ENCODE measurements at places on chromosomes 16 and 17.

GRCh38 chr16:24013864-24014645 is 178.3 kb downstream of the PRKCB start:
- peak; percentile 91 for DNase-seq

DNA sequence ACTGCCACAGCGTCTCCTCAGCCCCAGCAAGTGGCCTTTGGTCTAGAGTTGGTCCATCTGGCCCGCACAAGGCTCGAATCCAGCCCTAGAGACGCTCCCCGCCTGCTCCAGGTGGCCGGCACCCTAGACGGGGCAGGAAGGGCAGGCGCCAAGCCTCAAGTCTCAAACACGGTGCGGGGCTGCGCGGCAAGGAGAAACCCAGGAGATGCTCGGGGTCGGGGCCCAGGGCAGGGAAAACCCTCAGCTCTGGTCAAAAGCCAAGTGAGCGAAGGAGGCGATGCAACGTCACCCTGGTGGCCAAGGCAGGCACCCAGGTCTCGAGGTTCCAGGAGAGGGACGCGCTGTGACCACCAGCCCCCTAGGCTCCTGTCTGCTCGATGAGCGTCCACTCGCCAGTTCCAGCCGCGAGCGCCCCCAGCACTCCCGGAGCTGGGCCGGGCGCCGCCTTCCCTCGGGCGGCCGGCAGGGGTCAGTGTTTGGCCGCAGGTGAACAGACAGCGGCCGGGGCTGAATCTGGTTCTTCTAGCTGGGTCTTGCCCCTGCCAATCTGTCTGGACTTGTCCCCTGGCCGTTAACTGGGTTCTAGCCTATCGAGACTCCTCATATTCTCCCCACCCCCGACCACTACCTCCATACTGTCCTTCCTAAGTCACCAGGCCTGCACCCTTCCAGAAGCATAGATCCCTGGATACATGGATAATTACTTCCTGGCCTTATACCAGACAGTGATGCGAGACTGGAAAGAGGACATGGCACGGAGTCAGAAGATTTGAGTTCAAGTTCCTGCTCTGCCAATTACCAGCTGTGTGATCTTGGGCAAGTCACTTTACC is 44.0 kb downstream of the PRAC1 start:
- DNase-seq = peak; percentile 81

DNA sequence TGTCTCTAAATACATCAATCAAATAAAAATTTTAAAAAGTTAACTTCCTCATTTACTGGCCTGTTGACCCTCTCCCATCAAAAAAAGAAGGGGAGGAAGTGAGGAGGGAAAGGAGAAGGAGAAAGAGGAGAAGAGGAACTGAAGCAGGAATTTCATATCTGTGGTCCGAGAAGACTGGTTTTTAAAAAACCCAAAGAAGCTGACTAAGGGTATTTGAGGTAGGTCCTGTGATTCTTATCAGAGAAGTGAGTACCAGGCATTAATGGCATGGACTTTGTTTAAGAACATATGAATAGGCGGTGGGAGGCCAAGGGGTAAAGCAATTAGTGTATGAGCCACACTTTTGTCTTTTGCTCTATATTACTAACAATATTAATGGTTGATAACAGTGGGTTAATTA is 2.0 kb downstream of the SLC46A1 start:
- no peak for DNase-seq

- peak; percentile 38 for DNase-seq
Observed at GRCh38 chr17:67605256-67605912, 112.4 kb upstream of the NOL11 start.

DNA sequence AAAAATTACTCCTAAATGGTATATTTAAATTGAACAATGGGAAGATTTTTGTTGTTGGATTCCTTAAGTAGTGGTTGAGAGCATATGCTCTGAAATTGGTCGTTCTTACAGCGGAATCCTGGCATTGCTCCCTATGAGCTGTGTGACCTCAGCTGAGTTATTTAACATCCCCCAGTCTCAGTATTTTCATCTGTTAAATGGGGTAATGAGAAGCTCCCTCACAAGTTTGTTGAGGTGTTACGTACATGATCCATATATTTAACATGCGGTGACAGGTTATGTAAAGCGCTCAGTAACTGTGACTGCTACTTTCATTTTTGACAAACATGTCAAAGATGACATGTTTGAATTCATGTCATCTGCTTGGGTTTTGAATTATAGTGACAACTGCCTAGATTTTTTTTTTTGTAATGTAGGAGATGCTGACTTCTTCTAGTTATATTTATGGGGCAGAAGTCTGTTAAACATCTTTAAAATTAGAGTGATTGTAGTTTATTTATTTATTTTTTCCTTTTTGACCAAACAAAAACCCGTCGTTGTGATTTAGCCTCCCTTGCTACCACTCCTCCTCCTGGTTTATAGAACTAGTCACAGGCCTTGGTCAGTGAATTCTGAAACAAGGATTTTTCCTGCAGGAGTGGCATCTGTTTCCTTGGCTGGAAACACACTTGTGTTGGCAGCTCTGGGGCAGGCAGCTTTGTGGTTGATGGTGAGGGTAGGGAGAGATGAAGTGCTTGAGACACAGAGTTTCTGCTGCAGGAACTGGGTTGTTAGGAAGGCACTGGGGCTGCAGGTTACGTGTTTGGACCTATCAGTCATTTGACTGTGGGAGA is 268.8 kb downstream of the SNX29 start:
- no peak for DNase-seq

- DNase-seq = no peak
Observed at GRCh38 chr17:45101546-45101882, 30.8 kb downstream of the PLCD3 start.

GRCh38 chr17:38562903-38563302 is 42.8 kb downstream of the SRCIN1 start:
- DNase-seq = no peak

DNA sequence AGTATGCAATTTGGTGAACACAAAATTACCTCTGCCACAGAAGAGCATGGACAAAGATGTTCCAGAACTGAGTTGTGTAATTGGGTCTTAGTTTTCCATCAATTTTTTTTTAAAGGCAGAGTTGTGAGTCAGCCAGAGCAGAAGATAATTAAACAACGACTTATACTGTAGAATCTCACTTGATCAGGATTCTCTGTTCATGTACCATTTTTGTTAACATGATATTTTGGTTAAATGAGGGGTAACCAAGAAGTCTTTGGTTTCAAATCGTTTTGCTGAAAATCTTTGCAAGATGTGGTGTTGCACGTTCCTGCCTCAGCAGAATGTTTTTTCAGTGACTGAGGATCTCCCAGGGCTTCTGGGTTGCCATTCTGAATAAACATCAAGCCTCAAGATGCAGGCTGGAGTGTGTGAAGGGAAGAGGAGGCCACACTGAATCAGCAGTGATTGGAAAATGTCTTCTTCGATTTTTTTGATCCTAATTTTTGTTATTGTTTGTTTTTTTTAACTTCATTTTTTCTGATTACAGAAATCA is 232.6 kb upstream of the IRX3 start:
- DNase-seq = no peak

- peak; percentile 5 for DNase-seq
Observed at GRCh38 chr17:17902877-17903276, 66.1 kb upstream of the SREBF1 start.

DNA sequence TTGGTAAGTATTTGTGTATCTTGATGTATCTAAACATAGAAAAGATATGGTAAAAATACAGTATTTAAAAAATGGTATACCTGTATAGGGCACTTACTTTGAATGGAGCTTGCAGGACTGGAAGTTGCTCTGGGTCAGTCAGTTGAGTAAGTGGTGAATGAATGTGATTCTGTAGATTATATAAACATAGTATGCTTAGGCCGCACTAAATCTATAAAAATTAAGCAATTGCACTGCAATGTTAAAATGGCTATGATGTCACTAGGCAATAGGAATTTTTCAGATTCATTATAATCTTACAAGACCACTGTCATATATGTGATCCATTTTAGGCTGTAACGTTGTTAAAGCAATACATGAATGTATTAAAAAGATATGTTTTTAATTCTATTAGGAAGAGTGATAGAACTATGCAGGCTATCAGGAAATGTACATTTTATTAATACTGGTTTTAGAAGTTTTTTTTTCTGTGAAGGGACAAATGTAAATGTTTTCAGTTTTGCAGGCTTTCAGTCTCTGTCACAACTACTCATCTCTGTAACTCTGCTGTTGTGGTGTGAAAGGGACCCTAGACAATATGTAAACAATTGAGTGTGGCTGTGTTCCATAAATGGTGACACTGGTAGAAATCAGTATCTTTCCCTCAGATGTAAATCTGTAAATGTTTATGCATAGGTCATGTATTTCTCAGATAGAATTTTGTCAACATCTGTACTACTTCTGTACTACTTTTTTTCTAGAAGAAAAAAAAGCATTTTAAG is 10.5 kb downstream of the CBFB start:
- no peak for DNase-seq

Data from Peyer's patch (tissue), 4 donors.